ENCODE measurements at places on chromosomes 1 and 21.

GRCh38 chr1:78617615-78618026 is 2.6 kb upstream of the IFI44L start:
- DNase-seq, result peak; percentile 31

- DNase-seq, result no peak
These were observed 450.7 kb downstream of the PTPRC start for GRCh38 chr1:199089393-199090122.

- peak; percentile 26 for DNase-seq
These were observed 24.6 kb upstream of the PLXNA2 start for GRCh38 chr1:208268541-208269337.

DNA sequence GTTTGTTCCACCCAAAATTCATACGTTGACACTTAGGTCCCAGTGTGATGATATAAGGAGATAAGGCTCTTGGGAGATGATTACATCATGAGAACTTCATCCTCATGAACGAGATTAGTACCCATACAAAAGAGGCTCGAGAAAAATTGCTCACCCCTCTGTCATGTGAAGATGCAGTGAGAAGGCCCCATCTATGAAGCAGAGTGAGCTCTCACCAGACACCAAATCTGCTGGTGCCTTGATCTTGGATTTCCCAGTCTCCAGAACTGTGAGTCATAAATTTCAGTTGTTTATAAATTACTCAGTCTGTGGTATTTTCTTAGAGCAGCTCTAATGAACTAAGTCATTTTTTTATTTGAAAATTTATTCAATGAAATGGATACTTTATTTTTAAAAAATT is 42.6 kb upstream of the USP25 start:
- no peak for DNase-seq

DNA sequence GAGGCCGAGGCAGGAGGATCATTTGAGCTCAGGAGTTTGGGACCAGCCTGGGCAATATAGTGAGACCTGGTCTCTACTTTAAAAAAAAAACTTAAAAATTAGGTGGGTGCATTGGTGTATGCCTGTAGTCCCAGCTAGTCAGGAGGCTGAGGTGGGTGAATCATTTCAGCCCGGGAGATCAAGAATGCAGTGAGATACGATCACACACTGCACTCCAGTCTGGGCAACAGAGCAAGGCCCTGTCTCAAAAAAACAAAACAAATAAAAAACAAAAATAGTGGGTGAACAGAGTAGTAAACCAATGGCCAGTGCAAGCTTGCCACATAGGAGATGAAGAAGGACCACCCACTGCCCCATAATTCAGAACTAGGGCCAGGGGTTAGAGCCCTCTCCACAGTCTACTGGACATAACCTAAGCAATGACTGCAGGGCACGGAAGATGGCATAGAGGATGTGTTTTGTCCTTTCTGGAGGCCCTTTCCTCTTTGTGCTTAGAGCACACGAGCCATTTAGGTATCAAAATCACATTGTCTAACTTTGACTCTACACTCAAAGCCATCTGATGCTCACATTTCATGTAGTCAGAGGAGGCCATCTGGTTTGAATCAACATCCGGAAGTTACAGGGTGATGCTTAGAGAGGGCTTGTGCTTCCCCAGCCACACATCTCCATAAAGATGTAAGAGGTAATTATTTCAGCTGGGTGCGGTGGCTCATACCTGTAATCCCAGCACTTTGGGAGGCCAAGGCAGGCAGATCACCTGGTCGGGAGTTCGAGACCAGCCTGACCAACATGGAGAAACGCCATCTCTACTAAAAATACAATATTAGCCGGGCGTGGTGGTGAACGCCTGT is 12.6 kb downstream of the CD2 start:
- no peak for DNase-seq

GRCh38 chr1:214216779-214217178 is 64.2 kb upstream of the SMYD2 start:
- DNase-seq, result peak; percentile 44

DNA sequence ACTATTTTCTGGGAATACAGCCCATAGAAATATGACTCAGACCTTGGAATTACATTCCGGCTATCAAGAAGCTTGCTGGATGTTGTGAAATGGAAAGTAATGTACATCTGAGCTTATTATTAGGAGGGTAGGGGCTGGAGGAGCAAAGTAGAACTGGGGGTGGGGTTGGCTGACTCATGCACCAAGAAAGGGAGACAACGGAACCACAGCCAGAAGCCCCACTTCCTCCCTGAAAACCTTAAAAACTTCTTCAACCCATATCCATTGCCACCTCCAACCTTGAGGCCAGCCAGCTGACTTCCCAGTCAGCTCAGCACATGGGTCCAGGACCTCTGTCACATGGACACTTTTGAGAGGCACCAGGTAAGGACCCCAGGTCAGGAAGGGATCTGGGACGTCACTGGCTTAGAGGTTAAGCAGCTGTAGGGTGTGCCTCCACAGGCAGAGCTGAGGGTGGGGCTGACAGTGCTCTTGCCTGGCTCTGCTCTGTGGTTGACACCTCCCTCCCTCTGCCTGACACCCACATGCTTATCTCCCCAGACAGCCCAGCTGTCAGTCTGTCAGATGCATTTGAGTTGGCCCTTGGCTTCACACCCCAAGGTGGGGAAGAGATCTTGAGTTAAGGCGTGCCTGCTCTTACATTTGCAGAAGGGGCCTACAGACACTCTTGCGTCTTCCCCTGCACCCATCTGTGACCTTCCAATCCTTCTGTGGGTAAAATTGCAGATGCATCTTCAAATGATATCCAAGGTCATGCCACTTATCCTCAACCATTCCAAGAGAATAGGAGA is 5.7 kb upstream of the ZNF683 start:
- DNase-seq, result no peak

GRCh38 chr1:95679262-95679661 is 445.3 kb downstream of the RWDD3 start:
- no peak for DNase-seq

DNA sequence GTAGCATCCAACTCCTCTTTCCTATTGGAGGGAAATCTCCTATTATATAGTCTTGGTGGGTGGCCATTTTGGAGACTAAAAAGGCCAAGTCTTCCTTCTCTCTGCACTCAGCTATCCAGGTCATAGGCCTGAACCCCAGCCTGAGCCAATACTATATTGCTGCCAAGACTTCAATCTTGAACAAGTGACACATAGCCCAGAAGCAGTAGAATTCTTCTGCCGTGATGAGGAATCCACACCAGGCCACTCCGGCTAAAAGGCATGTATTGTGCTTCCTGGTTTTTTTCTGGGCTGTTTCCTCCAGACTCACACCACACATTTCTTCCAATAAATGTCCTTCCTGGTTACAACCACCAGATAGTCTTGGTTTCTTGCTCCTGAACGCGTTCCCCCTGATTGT is 43.0 kb downstream of the ATF3 start:
- DNase-seq, result no peak

DNA sequence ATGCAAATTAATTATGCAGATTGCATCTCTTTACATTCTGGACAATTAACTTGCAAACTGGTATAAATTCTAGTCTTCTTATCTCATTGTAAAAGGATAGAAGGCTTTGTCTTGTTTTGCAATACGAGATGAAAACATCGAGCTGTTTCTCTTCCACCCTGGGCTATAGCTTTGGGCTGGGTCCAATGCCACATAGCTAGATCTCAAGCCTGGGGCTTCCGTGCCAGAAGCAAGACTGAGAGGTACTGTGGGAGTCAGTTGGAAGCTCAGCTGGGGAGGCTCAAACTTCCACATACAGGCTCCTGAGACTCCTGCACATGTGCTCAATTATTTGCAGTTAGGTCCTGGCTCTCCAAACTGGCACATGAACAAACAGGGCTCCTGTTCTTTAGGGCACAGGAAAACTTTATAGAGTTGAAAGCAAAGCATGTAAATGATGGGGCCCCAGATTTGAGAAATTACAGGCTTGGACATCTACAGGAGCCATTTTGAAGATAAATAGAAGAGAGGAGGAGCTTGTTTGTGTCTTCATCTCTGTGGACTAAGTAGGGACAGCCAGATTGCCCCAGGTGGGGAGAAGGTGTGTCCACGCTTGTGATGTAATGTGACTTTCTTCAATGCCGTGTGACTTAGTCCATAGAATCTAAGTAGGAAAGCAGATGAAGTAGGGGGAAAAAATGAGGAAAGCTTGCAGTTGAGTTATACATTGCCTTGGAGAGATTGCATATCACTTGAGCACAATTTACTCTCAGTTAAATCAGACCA is 65.9 kb upstream of the SIPA1L2 start:
- DNase-seq, result no peak

DNA sequence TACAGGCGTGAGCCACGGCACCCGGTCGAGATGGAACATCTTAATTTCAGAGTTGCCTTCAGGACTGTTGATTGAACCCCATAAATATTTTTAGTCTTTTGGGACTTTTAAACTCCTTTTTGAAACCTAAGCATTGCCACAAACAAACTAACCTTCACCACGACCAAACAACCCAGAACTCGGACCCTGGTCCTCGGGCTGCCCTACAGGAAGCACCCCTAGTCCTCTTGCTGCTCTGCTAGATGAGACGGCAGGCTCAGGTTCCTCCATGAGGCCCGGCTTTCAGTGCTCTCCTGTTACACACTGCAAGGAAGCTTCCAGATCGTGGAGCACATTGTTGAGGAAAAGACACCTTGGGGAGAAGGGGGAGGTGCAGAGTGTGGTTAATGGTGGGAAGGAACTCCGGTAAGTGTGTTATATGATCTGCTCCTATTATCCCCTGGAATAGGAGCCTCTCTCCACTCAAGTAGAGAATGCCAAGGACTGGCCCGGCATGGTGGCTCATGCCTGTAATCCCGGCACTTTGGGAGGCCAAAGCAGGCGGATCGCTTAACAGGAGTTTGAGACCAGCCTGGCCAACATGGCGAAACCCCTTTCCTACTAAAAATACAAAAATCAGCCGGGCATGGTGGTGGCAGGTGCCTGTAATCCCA is 5.7 kb downstream of the EPHX1 start:
- DNase-seq, result peak; percentile 28

GRCh38 chr1:248807067-248807737 is 18.5 kb downstream of the SH3BP5L start:
- DNase-seq, result peak; percentile 41

- DNase-seq, result no peak
These were observed 5.1 kb upstream of the ANGPTL1 start for GRCh38 chr1:178875936-178876335.

GRCh38 chr1:94463765-94464330 is 45.7 kb downstream of the ABCD3 start:
- DNase-seq, result peak; percentile 18

GRCh38 chr21:17446737-17447136 is 66.1 kb upstream of the CXADR start:
- DNase-seq, result no peak

DNA sequence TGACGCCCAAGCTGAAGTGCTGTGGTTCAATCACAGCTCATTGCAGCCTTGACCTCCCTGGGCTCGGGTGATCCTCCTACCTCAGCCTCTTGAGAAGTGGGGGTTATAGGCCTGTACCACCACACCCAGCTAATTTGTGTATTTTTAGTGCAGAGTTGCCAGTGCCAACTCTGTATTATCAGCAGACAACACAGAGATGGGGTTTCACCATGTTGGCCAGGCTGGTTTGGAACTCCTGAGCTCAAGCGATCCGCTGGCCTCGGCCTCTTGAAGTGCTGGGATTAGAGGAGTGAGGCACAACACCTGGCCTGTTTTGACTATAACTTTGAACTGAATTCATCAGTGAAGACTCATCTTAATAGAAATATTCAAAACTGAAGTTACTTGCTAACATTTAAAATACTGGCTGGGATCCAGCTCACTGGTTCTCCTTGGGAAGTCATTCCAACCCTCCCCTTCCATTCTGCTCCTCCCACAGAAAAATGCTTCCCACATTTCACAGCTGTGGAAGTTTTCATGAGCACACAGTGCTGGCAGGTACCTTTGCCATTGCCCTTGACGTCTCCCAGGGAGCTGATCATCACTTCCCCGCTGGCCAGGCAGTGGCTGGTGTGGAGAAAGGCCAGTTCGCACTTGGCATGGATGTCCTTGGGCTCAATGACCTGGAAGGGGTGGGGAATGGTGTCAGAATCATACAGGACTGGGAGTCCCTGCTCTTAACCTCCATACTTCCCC is 4.7 kb downstream of the SELENBP1 start:
- DNase-seq, result no peak

DNA sequence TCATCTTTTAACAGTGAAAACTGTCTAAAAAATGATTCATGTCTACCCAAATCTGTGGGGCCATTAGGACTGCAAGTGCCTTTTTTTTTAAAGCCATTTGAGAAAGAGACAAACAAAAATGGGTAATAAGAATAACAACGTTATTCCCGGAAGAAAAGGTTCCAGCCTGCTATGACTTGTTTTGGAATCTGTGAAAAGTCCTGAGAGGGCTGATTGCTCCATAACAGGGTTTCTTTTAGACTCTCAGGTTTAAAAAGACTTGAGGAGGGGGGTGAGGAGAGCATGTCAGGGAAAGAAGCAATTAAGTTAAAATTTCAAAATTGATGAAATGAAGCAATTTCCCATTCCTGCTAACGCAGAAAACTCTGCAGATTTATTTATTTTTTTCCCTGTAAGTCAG is 56.4 kb downstream of the CACHD1 start:
- DNase-seq, result no peak

GRCh38 chr1:190068304-190068703 is 409.4 kb downstream of the BRINP3 start:
- DNase-seq, result no peak

DNA sequence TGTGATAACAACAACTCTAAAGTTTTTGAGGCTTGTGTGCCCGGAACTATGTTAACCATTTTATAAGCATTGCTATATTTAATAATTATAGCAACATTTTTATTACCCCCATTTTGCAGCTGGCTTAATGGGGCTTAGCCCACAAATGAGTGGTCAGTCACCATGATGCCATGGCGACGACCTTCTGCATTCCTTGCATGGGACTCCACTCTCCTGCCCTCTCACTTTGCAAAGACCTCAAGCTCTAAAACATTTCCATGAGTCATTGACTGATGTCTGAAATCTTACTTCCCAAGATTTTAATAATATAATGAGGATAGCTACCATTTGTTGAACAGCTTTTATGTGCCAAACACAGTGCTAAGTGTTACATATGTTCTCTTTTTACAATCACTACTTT is 15.4 kb downstream of the NGF start:
- no peak for DNase-seq

DNA sequence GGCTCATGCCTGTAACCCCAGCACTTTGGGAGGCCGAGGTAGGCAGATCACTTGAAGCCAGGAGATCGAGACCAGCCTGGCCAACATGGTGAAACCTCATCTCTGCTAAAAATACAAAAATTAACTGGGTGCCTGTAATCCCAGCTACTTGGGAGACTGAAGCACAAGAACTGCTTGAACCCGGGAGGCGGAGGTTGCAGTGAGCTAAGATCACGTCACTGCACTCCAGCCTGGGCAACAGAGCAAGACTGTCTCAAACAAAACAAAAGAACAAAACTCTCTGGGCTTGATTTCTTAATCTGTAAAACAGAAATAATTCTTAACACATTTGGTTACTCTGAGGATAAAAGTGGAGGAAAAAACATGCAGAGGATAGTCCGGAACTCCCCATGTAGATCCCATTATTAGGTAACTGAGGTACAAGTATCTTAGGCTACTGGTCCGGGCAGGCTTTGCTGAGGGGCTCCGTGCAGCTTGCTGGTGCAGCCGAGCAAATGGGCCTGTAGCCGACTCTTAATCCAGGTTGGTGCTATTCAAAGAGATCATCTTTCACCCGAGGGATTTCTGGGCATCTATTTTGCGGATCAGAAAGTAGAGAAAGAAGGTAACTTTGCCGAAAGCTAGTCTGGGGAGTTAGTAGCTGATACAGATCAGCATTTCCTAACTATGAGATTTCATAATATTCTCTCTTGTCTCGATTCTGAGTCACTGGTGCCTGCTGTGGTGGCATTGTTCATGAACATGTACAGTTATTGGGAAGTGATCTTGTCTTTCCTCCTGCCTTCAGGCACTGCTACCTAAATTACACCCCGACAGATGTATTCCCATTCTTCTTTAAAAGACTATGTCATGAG is 56.8 kb downstream of the NFIA start:
- DNase-seq, result peak; percentile 56

GRCh38 chr1:226696547-226696946 is 42.5 kb downstream of the ITPKB start:
- no peak for DNase-seq

All from NCI-H1092 treated with DMSO at 0.1 percent for 48 hours (cell line).